ENCODE measurements at places on chromosomes 4 and X.

- DNase-seq = no peak
Observed at GRCh38 chrX:118513120-118513898, 17.7 kb downstream of the DOCK11 start.

DNA sequence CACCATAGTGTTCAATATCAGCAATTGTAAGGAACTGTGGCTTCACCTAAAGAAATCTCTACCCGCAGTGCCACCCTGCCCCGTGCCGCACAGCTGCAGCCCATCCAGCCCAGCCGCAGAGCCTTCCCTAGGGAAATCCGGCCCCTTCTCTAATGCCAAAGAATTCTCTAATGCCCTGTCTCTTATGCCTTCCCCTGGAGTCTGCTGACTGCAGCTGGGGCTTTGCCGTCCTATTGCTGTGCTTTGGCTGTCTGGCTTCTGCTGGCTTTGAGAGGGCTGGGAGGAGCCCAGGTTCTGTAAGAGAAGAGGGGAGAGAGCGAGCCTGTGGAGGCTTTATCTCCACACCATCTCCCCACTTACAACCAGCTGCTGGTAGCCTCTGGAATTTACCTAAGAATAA lies 85.9 kb upstream of the HELT start:
- DNase-seq = no peak

DNA sequence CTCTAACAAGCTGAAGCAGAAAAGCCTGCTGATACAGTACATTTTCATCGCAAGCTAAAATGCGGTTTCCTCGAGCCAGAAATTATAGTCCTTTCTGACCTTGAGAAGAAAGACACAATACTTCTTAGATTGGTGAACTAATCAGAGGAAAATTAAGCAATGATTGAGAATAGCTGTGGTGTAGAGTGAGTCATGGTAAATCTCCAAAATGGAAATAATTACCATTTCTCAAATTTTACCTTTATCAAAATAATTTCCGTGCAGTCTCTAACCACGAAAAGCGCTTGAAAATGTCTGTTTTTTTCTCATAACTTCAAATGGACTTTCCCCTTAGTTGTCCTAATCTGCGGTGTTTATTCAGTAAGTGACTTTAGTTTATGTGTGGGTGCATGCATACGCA lies 190.2 kb downstream of the CPE start:
- no peak for DNase-seq

- no peak for DNase-seq
Observed at GRCh38 chr4:1055721-1056590, 44.5 kb downstream of the FGFRL1 start.

- DNase-seq = no peak
Observed at GRCh38 chr4:98680806-98681205, 22.4 kb upstream of the TSPAN5 start.

Data from type B pancreatic cell (in vitro differentiated cells).